ENCODE measurements at places on chromosomes 12 and 14.

- DNase-seq: no peak
Measured at GRCh38 chr14:58815794-58816193, 178.0 kb downstream of the DACT1 start.

GRCh38 chr14:63777024-63777423, 49.2 kb upstream of the SGPP1 start:
- DNase-seq: no peak

DNA sequence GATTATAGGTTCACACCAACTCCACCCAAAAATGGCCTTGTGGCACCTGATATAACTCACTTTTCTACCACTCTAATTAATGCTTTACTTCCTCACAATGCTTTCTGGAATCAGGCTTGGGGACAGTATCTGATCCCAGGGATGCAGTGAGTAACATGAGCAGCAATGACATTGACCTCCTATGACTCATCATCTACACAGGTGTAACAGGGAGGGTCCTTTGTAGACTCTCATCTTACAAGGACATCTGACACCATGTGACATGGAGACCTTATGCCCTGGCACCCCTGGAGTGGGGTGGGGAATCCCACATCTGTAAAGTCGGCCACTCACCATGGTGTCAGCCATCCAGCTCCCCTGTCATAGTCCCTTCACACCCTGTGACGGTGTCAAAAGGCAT, 586.4 kb downstream of the MED13L start:
- peak; percentile 42 for DNase-seq

- DNase-seq: no peak
Measured at GRCh38 chr14:58243790-58244555, 670 bp upstream of the PSMA3 start.

- DNase-seq: no peak
Measured at GRCh38 chr14:92717571-92718042, 30.8 kb downstream of the LGMN start.

- peak; percentile 17 for DNase-seq
Measured at GRCh38 chr14:63857466-63858030, 4.7 kb downstream of the SYNE2 start.

DNA sequence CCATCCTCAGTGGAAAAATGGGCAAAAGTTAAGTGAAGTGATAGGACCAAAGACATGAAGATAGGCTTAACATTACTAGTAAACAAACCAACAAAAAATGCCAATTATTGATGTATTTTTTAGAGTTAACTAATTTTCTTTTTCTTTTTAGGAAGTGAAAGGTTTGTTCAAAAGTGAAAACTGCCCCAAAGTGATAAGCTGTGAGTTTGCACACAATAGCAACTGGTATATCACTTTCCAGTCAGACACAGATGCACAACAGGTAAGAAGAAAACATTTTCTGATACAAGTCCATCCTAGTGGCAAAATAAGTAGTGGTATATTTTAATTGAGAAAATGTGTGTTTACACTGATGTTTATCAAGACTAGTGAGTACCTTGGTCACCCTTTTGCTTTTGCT, 39.6 kb downstream of the LARP4 start:
- DNase-seq: no peak

GRCh38 chr14:92012121-92012748, 27.6 kb downstream of the TRIP11 start:
- no peak for DNase-seq

DNA sequence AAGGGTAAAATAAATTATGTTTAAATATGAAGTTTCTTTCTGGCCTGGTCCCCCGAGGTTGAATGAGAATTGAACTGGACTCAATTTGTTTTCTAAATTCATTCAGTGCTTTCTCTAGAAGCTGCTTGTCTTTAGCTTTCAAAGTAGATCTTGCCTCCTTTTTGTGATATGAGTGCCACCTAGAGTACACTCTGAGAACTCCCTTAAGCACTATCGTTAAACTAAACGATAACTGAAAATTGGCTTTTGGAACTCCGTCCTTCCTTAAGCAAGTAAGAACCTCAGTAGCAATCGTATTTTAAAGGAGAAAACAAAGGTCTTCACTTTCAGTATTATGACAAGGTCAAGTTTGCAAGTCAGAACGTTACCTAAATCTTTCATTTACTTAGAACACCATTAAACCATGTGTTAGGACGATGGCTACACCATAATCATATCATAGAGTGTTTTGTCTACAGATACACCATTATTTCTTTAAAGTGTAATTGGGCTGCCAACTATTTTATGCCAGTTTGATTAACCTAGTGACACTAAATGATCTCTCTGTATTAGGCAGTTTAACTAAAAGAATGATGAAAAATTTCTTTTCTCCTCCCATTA, 364.8 kb downstream of the SNAPC1 start:
- DNase-seq: peak; percentile 29

DNA sequence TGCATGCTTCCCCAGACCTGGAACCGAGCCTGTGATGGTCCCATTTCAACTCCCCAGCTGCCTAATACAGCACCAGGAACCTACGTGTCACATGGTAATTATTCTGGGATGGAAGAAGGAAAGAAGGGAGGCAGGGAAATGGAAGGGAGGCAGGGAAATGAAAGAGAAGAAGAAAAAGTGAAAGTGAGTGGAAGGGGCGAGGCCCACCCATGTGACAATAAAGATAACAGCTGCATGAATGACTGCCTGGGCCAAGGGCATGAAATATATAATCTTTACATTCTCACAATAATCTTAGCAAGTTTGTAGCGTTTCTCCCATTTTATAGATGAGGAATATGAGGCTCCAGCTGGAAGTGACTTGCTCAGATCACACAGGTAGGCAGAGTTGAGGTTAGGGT, 245.0 kb upstream of the PWP1 start:
- no peak for DNase-seq

DNA sequence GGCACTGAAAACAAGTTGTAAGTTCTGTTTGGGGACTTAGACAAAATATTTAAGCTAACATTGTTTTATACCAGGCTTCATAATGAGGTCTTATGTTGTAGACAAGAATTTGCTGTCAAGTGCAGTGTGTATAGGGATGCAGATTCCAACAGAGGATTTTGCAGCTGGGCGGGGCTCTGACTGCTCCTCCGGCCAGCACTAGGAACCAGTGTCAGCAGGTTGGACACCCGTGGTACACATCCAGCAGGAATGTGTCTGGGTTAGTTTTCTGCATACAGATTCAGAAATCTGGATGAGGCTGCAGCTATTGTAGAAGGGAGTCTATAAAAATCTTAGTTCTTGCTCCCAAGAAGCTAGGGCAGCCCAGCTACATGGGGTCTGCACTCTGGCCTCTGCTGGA, 194.3 kb upstream of the RBM19 start:
- DNase-seq: no peak

DNA sequence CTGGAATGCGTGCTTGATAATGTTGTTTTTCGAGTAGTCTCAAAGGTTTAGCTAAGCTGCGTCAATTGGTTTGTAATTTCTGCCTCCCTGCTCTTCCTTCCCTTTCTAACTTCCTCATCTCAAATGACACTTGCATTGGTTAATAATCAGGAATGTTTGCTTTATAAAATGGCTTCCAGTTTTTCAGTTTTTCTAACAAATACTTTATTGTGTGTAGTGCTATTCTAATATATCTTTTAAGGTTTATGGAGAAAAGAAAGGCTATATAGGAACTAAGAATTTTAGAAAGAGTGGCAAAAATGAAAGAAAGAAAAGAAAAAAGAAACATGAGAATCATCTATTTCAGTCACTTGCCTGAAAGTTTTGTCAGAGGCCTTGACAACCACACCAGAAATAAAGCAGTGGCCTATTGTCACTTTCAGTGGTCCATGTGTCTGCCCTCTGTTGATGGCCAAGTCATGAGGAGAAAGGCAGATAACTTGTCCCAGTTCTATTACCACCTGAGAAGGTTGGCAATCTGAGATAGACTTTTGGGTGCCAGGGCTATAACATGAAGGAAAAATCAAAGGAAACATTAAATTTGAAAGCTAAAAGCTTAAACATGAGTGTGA, 221.9 kb upstream of the KITLG start:
- DNase-seq: no peak

DNA sequence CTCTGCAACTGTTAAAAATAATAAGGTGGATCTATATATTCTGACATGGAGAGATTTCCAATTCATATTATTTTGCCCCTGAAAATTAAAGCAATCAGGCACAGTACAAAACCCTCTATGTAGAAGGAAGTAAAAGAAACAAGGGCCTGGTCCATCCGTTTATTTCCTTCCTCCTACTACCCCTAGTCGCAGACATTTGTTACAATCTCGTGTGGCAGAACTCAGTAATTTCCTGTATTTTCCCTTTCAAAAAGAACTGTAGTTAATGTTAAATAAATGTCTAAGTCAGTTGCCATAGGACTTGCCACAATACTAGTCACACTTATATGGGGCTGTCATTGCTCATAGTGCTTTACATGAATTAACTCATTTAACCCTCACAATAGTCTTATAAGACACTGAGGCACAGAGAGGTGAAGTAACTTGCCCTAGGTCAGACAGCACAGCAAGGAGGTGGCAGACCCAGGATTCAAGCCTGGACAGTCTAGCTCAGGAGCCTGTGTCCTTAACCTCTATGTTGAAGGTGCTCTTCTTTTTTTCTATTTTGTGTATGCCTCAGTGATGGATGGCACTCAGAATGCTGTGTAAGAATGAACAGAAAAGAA, 24.2 kb downstream of the NINJ2 start:
- no peak for DNase-seq

- no peak for DNase-seq
Measured at GRCh38 chr14:24198814-24199524, 3.7 kb upstream of the TM9SF1 start.

GRCh38 chr12:3658327-3659163, 94.4 kb downstream of the CRACR2A start:
- no peak for DNase-seq

- DNase-seq: no peak
Measured at GRCh38 chr12:57512665-57513064, 7.6 kb downstream of the DDIT3 start.

DNA sequence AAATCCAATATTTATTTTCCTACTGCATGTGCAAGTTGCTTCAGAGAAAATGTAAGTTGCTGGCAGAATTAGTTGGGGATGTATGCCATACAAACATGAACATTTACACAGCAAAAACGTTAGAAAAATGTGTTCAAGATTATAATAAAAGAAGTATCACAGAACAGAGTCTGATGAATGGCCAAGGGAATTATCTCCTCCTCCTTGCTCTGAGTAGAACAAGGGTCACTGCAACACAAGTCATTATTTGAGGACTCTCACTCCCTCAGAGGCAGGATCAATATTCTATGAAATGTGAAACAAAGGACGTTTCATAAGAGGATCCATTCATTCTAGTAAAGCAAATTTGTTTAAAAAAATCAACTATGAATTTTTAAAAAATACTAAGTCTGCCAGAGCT, 177.8 kb downstream of the PRKD1 start:
- no peak for DNase-seq

GRCh38 chr12:81257947-81258551, 180.2 kb downstream of the ACSS3 start:
- peak; percentile 78 for DNase-seq

GRCh38 chr14:77616133-77616453, 344 bp downstream of the SPTLC2 start:
- DNase-seq: no peak

- DNase-seq: no peak
Measured at GRCh38 chr12:78886719-78887407, 22.3 kb downstream of the SYT1 start.

GRCh38 chr14:32205984-32206383, 2.9 kb upstream of the RNU6-8 start:
- DNase-seq: no peak

DNA sequence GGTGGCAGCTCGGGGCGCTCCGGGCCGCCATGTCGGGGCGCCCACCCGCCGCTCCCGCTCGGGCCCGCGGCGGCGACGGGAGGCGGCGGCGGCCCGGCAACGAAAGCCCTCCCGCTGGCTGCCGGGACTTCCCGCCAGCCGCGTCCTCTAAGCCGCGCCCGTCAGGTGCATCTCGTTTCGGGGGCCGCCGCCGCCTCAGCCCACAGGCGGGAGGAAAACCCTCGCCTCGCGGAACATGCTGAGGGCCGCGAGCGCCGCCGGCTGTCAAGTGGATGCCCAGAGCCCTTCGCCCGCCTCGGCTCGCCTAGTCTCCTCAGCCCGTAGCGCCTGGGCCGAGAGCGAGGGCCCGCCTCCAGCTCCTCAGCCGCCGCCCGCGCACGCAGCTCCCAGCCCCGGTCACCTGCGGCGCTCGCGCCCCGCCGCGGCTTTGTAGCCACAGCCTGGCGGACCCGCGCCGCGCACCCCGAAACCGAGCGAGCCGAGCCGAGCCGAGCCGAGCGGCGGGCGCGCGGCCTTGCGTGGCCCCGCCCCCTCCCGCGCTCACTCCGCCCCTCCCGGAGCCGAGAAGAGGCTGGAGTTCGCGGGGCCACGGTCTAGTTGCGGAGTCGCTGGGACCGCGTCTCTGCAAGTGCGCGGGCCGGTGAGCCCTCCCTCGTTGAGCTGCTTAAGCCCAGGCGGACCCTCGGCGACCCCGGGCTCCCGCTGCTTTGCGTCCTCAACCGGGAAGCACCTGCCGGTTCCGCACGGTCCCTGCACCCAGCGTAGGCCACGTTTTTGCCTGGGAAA, at the start of gene EML5:
EML5 (minus strand) TSS at position 481 of the 786 bp plus-strand sequence; CDS start at position 31, 450 bp downstream.
- peak; percentile 66 for DNase-seq

GRCh38 chr12:14959916-14960496, 1.4 kb downstream of the ARHGDIB start:
- DNase-seq: no peak

- no peak for DNase-seq
Measured at GRCh38 chr12:54195737-54196347, 7.1 kb upstream of the SMUG1 start.

- DNase-seq: no peak
Measured at GRCh38 chr14:104104076-104104901, 18.8 kb downstream of the ASPG start.

- DNase-seq: no peak
Measured at GRCh38 chr12:56163533-56164344, 5.6 kb downstream of the MYL6 start.
